Esophagus muscularis mucosa (tissue), 4 donors: ENCODE measurements at places on chromosomes 4 and X. TPM values are rescaled to one million over a fixed set of nuclear protein-coding genes. Genes with fewer than 3 reads are reported as not detected.
A peak's percentile ranks its signal among the peaks of the same experiment; 100 is the strongest.

MBNL3 gene
- 13.8 TPM for total RNA-seq

DNA sequence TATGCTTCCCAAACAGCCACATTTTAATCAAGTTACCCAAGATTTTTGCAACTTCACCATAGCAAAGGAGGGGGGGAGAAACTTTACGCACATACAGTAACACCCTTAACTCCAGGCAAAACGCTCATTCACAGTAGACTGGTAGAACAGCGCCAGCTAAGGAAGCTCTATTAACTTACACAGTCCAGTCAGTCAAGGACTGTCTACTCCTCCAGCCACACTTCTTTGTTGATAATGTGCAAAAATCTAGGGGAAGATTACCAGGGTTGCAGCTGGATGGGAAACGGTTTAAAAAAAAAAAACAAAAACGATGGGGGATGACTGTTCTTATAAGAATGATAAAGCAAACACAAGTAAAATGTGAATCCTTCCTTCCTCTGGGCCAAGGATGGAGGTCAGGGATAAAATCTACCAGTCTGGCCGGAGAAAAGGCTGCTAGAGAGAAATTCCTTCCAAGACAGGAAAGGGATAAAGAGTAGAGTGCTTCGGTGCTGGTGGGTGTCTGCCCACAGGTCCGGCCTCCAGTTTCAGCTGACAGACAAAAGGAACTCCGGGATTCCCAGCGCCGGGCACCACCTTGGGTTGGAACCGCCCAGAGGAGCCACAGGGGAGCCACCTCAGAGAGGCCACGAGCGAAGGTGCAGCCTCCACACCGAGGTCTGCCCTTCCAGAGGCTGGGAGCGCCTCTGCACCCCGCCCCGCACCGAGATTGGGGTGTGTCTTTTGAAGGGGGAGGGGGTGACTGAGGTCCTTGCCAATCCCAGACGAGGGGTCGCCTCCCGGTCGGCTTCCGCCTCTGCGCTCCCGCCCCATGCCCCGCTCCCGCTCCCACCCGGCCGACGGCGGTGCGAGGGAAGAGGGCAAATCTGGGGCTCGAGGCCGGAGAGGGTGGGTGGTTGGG lies 811 bp downstream of the ANKRD50 start:
- no peak for DNase-seq
- H3K4me3 ChIP-seq = peak overlapping the region; percentile 81
- no peaks in the 10 kb centered on the region for H3K27me3 ChIP-seq
- no peaks in the 10 kb centered on the region for H3K36me3 ChIP-seq
- peaks cover 43% of the 10 kb centered on the region for H3K4me1 ChIP-seq

MAGEA2 gene
- not detected for total RNA-seq

DNA sequence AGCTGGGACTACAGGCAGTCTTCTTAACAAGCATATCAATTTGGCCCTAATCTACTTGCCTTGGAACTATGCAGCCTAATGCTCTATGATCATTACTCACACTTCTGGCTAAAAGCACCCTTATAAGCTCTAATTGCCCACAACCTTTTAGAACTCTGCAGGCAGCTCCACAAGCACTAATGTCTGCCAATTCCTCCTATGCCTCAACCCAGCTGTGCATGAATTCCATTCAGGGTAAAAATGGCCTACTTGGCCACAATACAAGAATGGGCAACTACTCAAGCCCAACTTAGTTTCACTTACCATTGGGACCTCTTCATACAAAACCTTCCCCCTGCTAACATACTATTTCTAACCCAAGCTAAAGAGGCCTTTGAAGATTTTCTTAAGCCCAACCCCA lies 51.7 kb downstream of the ZNF718 start:
- no peaks in the 10 kb centered on the region for H3K27me3 ChIP-seq
- peaks cover 6% of the 10 kb centered on the region for H3K36me3 ChIP-seq
- DNase-seq = no peak
- H3K27ac ChIP-seq = no peak overlapping the region
- no peak overlapping the region for H3K4me3 ChIP-seq

UTP14A gene
- total RNA-seq = 16.1 TPM

DNA sequence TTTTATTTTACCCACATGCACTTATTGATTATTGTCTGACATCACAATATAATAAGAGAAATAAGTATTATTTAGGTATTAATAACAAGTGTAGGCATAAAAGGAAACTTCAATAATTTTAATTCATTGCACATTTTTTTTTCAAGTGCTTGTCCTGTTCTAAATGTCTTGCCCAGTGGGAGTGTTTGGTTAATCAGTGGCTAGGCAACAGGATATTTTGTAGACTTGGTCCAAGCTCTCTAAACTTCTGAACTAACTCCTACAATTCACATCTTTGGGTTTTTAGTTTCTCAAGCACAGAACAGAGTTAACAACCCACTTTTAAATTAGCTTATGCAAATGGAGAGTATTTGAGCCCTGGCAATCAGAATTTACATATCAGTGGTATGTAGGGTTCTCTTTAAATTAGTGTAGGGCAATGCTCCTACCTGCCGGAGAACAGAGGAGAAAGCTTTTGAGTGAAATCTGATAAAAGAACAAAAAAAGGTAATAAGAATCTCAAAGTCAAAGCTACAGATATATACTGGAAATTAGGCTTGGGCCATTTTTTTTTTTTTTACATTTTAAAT lies 353.5 kb downstream of the ADGRL3 start:
- no peaks in the 10 kb centered on the region for H3K36me3 ChIP-seq
- H3K27ac ChIP-seq = no peak overlapping the region
- no peaks in the 10 kb centered on the region for H3K4me1 ChIP-seq
- no peaks in the 10 kb centered on the region for H3K27me3 ChIP-seq
- no peak overlapping the region for H3K4me3 ChIP-seq

HMX1 gene
- not detected for total RNA-seq

GRCh38 chr4:56787380-56787779 lies 34.1 kb downstream of the SPINK2 start:
- H3K4me3 ChIP-seq = no peak overlapping the region
- H3K4me1 ChIP-seq = peaks cover 14% of the 10 kb centered on the region
- no peaks in the 10 kb centered on the region for H3K36me3 ChIP-seq
- DNase-seq = no peak
- H3K27me3 ChIP-seq = no peaks in the 10 kb centered on the region

CXXC4 gene
- total RNA-seq = 3.3 TPM

- no peaks in the 10 kb centered on the region for H3K36me3 ChIP-seq
- no peaks in the 10 kb centered on the region for H3K27me3 ChIP-seq
- no peak for DNase-seq
- no peak overlapping the region for H3K27ac ChIP-seq
Measured at GRCh38 chrX:7316887-7317286, 168.9 kb upstream of the PUDP start.

AMBN gene
- not detected for total RNA-seq

GRCh38 chr4:4805887-4806286 lies 53.6 kb upstream of the MSX1 start:
- no peaks in the 10 kb centered on the region for H3K27me3 ChIP-seq
- no peaks in the 10 kb centered on the region for H3K36me3 ChIP-seq
- DNase-seq = no peak

DNA sequence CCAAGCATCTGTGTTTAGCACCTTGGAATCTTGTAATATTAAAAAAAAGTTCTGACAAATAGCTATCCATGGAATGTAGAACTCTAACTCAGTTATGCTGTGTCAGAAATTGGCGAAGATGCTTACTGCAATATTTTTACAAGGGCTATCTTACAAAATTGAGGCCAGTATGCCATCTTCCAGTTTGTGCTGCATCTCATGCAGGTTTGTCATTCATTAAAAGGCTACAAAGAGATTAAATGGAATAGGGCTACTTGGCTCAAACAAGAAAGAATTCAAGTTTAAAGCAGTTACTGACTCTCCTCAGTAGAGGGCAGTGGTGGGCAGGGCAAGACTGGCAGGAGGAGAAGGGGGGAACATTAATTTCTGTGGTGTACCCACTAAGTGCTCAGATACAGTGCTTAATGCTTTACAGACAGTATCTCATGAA lies 66.5 kb downstream of the SHROOM4 start:
- DNase-seq = no peak
- no peaks in the 10 kb centered on the region for H3K4me1 ChIP-seq
- no peak overlapping the region for H3K4me3 ChIP-seq
